ENCODE measurements at places on chromosomes 3 and 15.

DNA sequence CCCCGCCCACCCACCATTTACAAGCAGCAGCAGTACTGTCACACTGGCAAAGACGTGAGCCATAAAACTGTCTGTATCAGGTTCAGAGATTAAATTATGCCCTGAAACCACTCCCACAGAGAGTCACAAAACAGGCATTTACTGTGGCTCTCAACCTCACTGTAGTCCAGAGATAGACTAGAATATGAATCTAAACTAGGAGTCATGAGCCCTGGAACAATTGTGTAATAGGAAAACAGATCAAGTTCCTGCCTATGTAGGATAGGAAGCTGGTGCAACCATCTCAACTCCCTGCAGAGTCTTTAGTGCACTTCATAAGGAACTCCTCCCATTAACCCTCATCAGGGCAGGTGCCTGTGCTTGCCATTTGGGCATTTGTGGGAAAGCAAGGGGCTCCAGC is 61.7 kb downstream of the FAM227B start:
- H3K27me3 ChIP-seq = no peaks in the 10 kb centered on the region
- no peak overlapping the region for H3K27ac ChIP-seq
- H3K4me3 ChIP-seq = no peak overlapping the region
- H3K36me3 ChIP-seq = no peaks in the 10 kb centered on the region
- H3K4me1 ChIP-seq = no peaks in the 10 kb centered on the region

DNA sequence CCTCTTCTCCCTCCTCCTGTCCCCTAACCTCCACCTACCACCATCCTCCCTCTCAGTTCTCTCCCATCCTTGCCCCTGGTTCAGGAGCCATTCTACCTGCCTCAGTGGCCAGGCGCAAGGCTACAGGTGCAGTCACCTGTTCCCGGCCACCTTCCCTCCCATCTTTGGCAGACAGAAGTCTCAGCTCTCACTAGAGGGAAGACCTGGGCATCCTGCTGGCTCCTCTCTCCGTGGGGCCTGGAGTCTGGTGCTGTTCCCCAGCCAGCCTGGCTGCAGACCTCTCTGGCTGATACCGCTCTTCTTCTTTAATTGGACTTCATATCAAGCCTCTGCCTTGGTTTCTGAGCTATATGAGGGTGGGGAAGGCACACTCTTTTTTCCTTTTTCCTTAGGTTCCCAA is 53.0 kb upstream of the SLC6A1 start:
- no peaks in the 10 kb centered on the region for H3K4me1 ChIP-seq
- no peak overlapping the region for H3K27ac ChIP-seq
- H3K36me3 ChIP-seq = no peaks in the 10 kb centered on the region
- no peaks in the 10 kb centered on the region for H3K27me3 ChIP-seq

DNA sequence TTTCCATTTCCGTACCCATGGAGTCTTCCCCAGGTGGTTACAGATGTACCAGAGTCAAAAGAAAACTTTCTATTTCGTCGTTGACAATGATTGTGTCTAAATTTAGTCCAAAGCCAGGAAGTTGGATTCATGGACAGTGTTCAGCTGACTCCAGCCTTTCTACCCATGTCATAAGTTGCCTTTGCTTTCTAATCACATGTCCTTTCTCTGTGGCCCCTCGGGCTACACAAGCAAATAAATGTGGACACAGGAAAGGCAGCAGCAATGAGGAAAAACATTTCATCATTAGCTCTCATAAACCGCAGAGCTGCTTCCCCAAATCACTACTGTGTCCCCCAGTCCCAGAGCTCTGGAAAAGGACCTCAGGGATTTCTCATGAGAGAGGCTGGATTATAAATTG is 82.0 kb downstream of the USF3 start:
- no peak overlapping the region for H3K4me3 ChIP-seq
- DNase-seq = no peak
- no peak overlapping the region for H3K27ac ChIP-seq
- H3K4me1 ChIP-seq = no peaks in the 10 kb centered on the region

- H3K4me1 ChIP-seq = no peaks in the 10 kb centered on the region
- no peaks in the 10 kb centered on the region for H3K27me3 ChIP-seq
- no peaks in the 10 kb centered on the region for H3K36me3 ChIP-seq
- no peak overlapping the region for H3K4me3 ChIP-seq
- DNase-seq = peak; percentile 32
Observed at GRCh38 chr3:13123013-13123654, 49.9 kb upstream of the IQSEC1 start.

DNA sequence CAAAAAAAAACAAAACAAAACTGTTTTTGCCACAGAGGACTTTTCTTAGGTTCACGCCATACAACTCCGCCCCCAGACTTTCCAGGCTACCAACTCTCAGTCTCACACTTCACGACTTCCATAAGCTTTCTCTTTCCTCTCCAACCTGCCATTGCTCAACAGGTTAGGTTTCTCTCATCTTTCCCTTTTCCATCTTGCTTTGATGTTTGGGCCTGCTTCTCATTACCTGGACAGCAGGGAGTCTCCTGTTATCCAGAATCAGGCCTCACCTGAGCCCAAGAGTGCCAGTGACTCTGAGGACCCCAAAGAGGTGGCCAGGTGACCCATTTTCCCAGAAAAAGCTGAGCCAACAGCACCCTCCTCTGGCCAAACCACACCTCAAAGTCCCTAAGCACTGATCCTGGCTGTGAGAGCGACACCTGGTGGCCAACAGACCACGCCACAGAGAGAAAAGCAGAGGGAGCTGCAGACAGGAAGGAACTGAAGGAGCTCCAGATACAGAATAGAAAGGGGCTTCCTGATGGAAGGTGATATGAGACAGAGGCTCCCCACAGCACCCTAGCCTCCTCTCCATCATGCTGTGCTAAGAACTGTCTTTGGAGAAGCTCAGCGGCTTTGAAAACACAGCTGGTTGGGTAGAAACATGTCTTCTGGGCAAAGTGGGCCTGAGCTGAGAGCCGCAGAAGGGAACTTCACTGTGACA is 4.0 kb downstream of the CCDC51 start:
- no peak overlapping the region for H3K4me3 ChIP-seq
- H3K27me3 ChIP-seq = no peaks in the 10 kb centered on the region
- peak; percentile 83 for DNase-seq
- no peak overlapping the region for H3K27ac ChIP-seq
- H3K4me1 ChIP-seq = peaks cover 12% of the 10 kb centered on the region
- H3K36me3 ChIP-seq = no peaks in the 10 kb centered on the region

DNA sequence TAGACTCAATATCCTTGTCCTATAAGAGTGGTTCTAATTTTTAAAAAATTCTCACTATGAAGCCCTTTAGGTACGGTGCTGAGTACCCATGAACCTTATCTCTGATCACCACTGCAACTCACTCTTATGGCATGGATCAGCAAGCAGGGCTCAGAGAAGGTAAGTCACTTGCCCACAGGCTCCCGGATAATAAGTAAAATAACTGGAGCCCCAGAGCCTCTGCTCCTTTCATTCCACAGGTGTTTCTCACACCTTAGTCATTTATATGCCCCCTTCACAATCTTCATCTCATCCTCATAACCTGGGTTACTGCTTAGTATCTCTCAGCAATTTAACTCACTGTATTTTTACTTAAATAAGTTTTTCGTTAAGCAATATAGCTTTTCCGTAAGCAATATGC is 28.4 kb upstream of the AKAP13 start:
- no peak overlapping the region for H3K27ac ChIP-seq
- no peak for DNase-seq
- no peak overlapping the region for H3K4me3 ChIP-seq
- H3K27me3 ChIP-seq = no peaks in the 10 kb centered on the region
- H3K36me3 ChIP-seq = no peaks in the 10 kb centered on the region
- H3K4me1 ChIP-seq = no peaks in the 10 kb centered on the region

- DNase-seq = no peak
- H3K4me3 ChIP-seq = no peak overlapping the region
- peak overlapping the region; percentile 16 for H3K27ac ChIP-seq
- no peaks in the 10 kb centered on the region for H3K27me3 ChIP-seq
- H3K4me1 ChIP-seq = no peaks in the 10 kb centered on the region
Observed at GRCh38 chr3:64223791-64224745, 1.2 kb downstream of the PRICKLE2 start.

- H3K36me3 ChIP-seq = no peaks in the 10 kb centered on the region
- DNase-seq = no peak
- no peaks in the 10 kb centered on the region for H3K4me1 ChIP-seq
- H3K27ac ChIP-seq = no peak overlapping the region
Observed at GRCh38 chr3:75110741-75111140, 496.3 kb upstream of the CNTN3 start.

- H3K4me1 ChIP-seq = no peaks in the 10 kb centered on the region
- H3K27me3 ChIP-seq = no peaks in the 10 kb centered on the region
- no peak overlapping the region for H3K27ac ChIP-seq
Observed at GRCh38 chr3:53939813-53940212, 48.2 kb upstream of the SELENOK start.

DNA sequence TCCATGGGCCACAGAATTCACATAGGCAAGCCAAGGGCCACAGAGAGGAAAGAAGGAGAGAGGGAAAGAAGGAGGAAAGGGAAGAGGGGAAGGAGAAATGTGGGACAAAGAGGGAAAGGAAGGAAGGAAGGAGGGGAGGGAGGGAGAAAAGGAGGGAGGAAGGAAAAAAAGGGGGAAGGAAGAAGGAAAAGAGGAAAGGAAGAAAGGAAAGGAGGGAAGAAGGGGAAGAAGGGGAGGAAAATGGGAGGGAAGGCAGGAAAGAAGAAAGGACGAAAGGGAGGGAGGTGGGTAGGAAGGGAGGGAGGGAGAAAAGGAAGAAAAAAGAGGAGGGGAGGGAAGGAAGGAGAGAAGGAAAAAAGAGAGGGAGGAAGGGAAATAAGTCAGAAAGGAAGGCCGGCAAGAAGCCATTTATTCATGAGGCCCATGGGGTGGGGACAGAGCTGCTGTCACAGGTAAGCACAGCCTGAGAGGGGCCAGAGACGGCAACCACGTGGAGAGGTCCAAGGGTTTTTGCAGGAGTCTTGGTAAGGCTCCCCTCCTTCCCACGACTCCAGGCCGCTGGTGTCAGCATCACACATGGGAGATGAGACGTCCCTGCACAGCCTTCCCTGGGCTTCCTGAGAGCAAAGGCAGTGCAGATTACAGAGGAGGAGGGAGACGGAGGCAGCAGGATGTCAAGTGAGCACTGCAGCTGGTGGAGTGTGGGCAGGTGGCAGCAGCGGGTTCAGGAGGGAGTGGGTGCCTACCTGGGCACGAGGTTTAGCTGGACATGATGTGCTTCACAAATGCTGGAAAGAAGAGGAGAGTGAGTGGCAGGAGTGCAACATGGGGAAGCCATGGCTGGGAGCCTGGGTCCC is 5.5 kb downstream of the MYL3 start:
- H3K27me3 ChIP-seq = no peaks in the 10 kb centered on the region
- H3K4me3 ChIP-seq = no peak overlapping the region
- peak; percentile 40 for DNase-seq

DNA sequence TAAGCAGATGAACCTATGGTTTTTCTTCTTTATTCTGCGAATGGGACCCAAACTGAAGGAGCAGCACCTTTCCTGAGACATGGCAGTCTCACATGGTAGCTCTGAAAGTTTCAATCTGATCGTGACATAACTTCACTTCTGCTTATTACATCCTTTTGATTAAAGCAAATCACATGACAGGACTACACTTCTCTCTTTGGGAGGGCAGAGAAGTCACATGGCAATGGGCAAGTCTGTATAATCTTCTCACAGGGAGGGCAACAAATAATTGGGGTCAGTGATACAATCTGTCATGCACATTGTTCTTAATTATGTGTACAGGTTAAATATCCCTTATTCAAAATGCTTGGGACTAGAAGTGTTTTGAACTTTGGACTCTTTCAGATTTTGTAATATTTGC is 21.6 kb downstream of the NCBP2 start:
- no peak for DNase-seq
- no peak overlapping the region for H3K4me3 ChIP-seq
- H3K27ac ChIP-seq = no peak overlapping the region
- H3K4me1 ChIP-seq = no peaks in the 10 kb centered on the region
- no peaks in the 10 kb centered on the region for H3K27me3 ChIP-seq
- H3K36me3 ChIP-seq = no peaks in the 10 kb centered on the region

GRCh38 chr3:19540464-19540863 is 392.2 kb downstream of the KCNH8 start:
- no peak overlapping the region for H3K27ac ChIP-seq
- H3K36me3 ChIP-seq = no peaks in the 10 kb centered on the region
- H3K27me3 ChIP-seq = no peaks in the 10 kb centered on the region
- no peak for DNase-seq
- no peaks in the 10 kb centered on the region for H3K4me1 ChIP-seq
- H3K4me3 ChIP-seq = no peak overlapping the region

GRCh38 chr3:56351537-56351936 is 116.7 kb downstream of the ERC2 start:
- H3K27ac ChIP-seq = no peak overlapping the region
- H3K36me3 ChIP-seq = no peaks in the 10 kb centered on the region
- H3K27me3 ChIP-seq = no peaks in the 10 kb centered on the region
- no peak for DNase-seq
- H3K4me3 ChIP-seq = no peak overlapping the region
- no peaks in the 10 kb centered on the region for H3K4me1 ChIP-seq

DNA sequence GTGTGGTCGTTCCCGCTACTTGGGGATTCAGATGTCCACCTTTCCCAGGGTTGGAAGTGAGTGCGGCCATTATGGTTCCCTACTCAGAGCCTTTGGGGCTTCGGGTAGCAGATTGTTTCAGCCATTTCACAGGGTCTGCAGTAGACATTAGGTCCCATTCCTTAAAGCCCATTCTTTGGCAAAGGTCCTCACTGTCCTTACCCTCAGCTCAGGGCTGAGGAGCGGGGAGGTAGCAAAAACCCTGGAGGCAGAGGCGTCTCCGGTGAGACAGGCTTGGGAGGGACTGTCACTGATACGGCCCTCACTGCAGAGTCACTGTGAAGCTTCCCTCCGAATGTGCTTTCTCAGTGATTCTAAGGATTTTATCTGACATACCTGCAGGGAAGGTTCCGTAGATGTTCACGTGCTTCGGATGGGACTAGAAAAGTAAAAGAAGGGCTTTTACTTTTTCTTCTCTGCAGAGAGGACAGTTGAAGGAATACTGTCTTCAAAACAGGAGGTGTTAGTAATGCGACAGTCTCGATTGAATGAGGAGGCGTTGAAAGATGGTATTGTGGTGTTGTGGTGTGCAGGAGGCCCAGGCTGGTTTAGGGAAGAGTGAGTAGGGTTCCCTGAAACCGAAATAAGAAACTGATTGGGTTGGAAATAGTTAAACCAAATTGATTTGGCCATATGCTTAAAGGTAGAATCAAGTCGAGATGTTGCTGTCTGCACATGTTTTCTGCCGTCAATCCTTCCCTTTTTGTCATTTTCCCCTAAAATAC is 630 bp downstream of the ATP6V1A start:
- peak overlapping the region; percentile 75 for H3K4me3 ChIP-seq
- H3K27me3 ChIP-seq = no peaks in the 10 kb centered on the region
- H3K27ac ChIP-seq = peak overlapping the region; percentile 99
- no peaks in the 10 kb centered on the region for H3K4me1 ChIP-seq
- DNase-seq = no peak
- no peaks in the 10 kb centered on the region for H3K36me3 ChIP-seq

All from right lobe of liver (tissue), 6 donors.